NCI-H69 (cell line): ENCODE measurements at places on chromosomes 6 and 20.

DNA sequence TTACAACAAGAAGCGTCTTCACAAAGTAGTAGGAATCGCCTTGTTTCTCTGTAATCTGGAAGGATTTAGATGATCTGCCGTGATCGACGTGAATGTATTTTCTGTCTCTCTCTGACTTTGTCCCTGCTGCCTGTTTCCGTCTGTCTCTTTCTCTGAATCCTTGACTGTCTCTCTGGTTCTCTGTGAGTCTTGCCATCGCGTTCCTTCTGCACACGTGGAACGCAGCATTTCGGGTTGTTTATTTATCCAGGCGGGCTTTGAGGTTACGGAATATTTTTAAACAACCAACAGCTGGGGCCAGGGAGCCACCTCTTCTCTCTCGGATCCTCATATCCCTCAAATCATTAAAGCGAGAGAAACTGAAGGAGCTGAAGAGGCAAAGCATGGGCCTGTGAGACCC lies 215.9 kb downstream of the ZDHHC14 start:
- no peak for DNase-seq

GRCh38 chr20:32184961-32185603 lies 22.5 kb downstream of the PLAGL2 start:
- no peak for DNase-seq

GRCh38 chr20:55947701-55948100 lies 57.6 kb downstream of the CBLN4 start:
- DNase-seq: no peak

DNA sequence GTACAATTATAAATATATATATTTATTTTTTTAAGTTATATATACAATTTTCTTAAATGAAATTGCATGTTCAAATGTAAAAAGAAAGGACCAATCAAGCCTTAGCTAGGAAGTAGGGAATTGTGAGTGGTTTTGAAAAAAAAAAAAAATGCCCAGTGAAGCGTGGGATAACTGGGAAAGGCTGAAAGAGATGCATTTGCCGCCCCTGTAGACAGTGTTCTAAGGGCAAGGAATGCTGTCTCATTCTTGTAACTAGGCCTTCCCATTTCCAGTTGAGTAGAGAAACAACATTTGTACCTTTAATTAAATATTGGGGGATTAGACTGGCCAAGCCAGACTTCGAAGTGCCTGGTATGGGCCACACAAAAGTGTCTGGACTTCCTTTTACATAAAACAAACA lies 430.1 kb upstream of the SLC35B3 start:
- DNase-seq: no peak

DNA sequence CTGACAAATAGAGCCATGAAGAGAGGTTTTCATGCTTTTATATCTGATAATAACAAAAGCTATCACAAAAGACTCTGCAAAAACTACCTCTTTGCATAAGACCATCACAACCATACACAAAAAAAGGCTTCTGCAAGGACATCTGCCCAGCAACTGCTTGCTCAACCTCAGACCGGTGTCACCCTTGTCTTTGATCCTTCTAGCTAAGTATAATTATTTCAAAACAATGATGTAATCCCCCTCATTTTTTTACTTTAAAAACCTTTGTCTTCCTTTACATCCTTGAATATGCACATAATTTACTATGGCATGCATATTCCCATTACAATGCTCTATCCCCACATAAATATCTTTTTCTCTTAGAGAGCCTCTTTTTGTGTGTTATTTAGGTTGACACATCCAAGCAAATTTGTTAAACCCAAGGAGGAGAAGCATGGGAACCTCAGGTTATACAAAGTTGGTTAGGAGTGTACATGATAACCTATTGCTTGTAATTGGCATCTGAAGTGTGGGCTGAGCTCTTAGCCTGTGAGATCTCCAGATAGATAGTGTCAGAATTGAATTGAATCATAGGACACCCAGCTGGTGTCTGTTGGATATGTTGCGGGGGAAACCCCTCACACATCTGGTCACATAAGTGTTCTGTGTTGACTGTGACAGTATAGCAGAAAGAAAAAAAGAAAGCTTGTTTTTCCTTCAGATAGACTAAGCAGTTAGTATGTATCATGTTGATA lies 20.7 kb upstream of the CGA start:
- DNase-seq: no peak

DNA sequence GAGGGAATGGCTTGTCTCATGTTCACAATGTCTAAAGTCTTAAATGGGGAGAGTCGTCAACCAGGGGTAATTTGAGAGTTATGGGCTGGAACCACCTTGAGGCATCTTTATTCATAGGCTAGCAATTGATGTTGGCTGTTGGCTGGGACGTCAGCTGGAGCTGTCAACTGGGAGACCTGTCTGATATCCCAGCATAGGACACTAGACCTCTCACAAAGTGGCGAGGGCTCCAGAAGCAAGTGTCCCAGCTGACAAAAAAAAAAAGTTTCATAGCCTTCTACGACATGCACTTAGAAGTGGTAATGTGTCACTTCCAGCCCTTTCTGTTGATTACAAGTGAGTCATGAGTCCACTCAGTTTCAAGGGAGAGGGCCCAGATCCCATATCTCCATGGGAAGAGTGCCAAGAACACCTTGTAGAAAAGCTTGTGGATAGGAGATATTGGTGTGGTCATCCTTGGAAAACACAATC lies 278.0 kb downstream of the ESR1 start:
- no peak for DNase-seq

DNA sequence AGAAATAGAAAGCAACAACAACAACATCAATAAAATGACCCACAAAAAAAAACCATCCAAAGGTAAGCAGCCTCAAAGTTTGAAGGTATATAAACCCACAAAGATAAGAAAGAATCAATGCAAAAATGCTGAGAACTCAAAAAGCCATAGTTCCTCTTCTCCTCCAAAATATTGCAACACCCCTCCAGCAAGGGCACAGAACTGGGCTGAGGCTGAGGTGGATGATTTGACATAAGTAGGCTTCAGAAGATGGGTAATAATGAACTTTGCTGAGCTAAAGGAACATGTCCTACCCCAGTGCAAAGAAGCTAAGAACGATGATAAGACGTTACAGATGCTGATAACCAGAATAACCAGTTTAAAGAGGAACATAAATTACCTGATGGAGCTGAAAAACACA lies 188.8 kb upstream of the BTBD3 start:
- no peak for DNase-seq

DNA sequence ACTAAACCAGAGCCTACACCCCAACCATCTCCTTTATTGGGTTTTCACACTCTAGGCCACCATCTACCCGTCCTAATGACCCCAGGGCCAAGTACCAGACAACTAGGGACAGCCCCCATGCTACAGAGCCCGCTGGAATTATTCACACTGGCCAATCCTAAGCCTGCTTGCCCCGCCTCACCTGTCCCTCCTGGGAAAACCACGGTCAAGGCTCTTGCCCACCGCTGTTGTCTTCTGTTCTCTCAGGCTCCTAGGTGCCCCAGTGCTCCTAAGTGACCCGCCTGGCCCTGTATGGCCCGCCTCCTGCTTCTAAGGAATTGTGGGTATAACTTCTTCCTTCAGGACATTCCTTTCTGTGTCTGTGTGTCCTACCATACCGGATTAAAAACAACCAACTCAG lies 453.4 kb downstream of the CD83 start:
- DNase-seq: no peak

DNA sequence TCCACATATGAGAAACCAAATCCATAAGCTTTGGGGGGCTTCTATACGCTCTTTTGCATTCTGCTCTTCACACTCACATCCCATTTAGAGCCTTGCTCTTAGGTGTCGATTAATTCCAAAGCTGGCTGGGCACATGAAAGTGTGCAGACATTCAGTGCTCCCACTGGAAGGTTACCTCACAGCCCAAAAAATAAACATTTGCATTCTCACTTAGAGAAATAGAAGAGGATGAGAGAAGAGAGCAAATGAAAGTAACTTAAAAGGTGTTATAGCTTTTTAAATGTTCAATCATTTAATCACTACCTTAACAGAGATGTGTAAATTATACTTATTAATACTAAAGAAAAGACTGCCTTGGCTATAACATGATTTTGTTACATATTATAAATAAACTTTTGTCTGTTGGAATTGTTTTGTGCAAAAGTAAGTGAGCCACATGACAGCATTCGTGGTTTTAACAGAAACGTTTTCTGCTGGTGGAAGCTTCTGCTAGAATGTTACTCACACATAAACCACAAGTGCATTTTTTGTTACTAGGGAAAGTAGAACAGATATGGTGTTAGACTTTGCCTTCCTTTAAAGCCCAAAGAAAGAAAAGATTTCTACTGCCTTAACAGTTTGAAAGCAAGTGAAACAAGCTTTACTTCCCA lies 116.7 kb downstream of the SIM1 start:
- no peak for DNase-seq

DNA sequence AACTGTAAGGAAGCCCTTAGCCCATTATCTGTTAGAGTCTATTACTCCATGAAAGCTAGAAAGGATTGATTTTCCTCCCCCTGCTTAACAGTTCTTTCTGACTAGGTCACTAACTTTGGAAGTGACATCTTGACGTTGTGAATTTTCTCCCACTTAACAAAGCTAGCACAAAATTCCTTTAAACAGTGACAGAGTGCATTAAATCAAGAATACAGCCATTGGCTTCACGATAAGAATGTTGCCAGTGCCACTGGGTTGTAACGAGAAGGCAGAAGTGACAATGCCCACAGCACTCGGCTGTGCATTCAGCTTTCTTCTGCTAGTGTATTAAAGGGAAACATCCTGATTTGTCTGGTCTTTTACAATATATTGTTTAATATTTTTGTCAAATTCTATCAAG lies 182.7 kb upstream of the DTNBP1 start:
- DNase-seq: no peak

GRCh38 chr6:117448732-117449485 lies 23.2 kb upstream of the ROS1 start:
- DNase-seq: no peak

GRCh38 chr20:50187403-50188051 lies 3.1 kb upstream of the CEBPB start:
- peak; percentile 16 for DNase-seq

GRCh38 chr6:79078075-79078969 lies at the start of gene PHIP:
PHIP (minus strand) TSS chr6:79078254; CDS start chr6:79078068, 186 bp downstream.
- peak; percentile 100 for DNase-seq
